Uterus (tissue), 4 donors: ENCODE measurements at places on chromosomes 7 and 10. TPM values are rescaled to one million over a fixed set of nuclear protein-coding genes. Genes with fewer than 3 reads are reported as not detected.

Gene ELFN1
- total RNA-seq: 0.51 TPM

Gene SRRT
- 17.1 TPM for total RNA-seq

Gene UNC5B
- total RNA-seq: 12.0 TPM

Gene BICC1
- 1.3 TPM for total RNA-seq

Gene OR2A5
- not detected for total RNA-seq

Gene TSPAN12
- 18.8 TPM for total RNA-seq

Gene TET1
- 9.6 TPM for total RNA-seq

Gene MRLN
- 0.35 TPM for total RNA-seq

Gene KIAA1549
- total RNA-seq: 6.1 TPM

Gene TACC2
- 73.0 TPM for total RNA-seq

Gene DHX32
- 36.8 TPM for total RNA-seq

Gene ZWINT
- 2.2 TPM for total RNA-seq

Gene HOXA2
- 1.8 TPM for total RNA-seq

Gene SLC26A4
- 1.7 TPM for total RNA-seq

Gene FAM180A
- total RNA-seq: not detected

Gene TMEM229A
- total RNA-seq: not detected

Gene H2BK1
- 4.4 TPM for total RNA-seq

Gene GIMAP7
- total RNA-seq: 26.8 TPM

Gene ANKRD22
- total RNA-seq: not detected

Gene CALY
- not detected for total RNA-seq

Gene NUTM2E
- not detected for total RNA-seq

Gene CFAP69
- total RNA-seq: 7.4 TPM

Gene PRKAR2B
- total RNA-seq: 30.5 TPM

Gene TAS2R5
- total RNA-seq: 5.3 TPM

Gene SPDYE6
- total RNA-seq: not detected

Gene PKD1L1
- total RNA-seq: 1.1 TPM

Gene STK31
- 2.1 TPM for total RNA-seq

Gene RASA4B
- 10.8 TPM for total RNA-seq

Gene EGR2
- total RNA-seq: not detected

Gene PHKG1
- total RNA-seq: not detected

Gene PTF1A
- 0.90 TPM for total RNA-seq

Gene CCAR1
- 45.0 TPM for total RNA-seq

Gene WNT8B
- total RNA-seq: not detected

Gene MYH16
- not detected for total RNA-seq

Gene IDE
- 22.6 TPM for total RNA-seq

Gene CRTAC1
- 7.5 TPM for total RNA-seq

Gene PSPH
- total RNA-seq: 13.1 TPM

Gene UNCX
- not detected for total RNA-seq

Gene GHRHR
- total RNA-seq: not detected

Gene TMEM139
- not detected for total RNA-seq

Gene KLF14
- 0.27 TPM for total RNA-seq

Gene SEC61G
- total RNA-seq: 530 TPM

Gene WNT2
- total RNA-seq: 2.3 TPM

Gene WASL
- total RNA-seq: 56.9 TPM

Gene AS3MT
- total RNA-seq: 3.1 TPM
